Mesendoderm (in vitro differentiated cells): ENCODE measurements at places on chromosomes 11 and 22.
A peak's percentile ranks its signal among the peaks of the same experiment; 100 is the strongest.

DNA sequence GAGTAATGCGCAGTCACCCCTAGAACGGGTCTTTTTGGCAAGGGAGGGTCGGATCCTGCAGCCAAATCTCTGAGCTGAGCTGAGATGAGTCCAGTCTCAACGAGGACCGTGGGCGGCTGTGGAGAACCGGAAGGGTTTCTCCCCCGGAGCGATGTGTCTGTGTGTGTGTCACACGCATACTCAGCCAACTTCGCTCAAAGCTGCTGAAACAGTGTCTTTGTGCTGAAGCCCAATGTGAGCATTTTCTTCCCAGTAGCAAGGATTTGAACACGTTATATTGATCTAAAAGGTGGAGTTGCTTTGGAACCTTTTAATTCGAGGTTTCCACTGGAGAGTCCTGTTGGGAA, 1.4 kb upstream of the CELSR1 start:
- DNase-seq = no peak

DNA sequence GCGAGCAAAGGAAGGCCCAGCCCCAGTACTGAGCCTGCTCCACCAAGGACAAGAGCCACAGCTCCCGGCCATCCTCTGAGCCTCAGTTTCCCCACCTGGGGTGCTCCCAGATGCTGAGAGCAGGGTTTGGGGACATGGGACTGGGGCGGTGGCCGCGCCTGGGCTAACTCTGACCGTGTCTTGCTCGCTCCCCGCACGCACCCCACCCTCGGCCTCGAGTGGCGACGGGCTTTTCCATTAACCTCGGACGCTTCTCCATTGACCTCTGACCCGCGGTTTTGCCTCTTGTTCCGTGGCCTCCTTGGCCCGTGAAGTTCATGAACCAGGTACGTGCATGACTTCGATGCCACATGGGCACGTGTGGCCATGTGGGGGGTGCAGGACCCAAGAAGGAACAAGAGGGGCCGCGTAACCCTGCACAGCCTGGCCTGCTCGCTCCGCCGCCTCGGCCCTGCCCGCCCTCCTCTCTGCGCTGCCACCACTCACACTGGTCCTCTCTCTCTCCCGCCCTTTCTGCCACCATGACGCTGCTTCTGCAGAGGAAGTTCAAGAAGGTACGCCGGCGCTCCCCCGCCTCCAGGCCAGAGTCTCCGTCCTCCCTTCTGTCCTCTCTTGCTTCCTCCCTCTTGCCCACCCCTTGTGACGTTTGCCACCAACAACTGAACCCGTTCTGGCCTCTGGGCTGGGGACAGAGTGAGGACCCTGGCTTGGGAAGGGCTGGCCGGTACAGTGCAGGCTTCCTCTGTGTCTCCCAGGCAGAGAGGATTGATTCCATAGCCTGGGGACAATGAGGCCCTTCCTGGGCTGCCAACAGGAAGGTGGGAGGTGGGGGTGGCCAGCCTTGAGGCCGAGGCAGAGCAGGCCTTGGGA, 6.9 kb downstream of the TNNT3 start:
- DNase-seq = no peak

DNA sequence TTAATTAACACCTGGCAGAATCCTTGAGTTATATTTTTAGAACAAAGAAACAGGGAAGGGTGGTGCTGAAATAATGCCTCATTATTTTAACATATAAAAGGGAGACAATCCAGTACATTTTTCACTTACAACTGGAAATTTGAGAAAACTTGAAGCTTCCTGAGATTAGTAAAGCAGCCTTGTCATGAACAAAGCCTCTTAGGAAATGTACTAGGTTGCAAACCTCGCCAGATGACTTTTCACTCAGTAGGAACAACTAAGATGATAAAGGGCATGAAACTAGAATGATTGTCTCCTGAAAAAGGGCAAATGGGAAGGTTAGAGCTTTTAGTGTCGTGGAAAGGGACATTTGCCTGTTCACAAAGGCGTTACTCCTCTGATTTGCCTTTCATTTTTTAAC, 289.6 kb downstream of the ETS1 start:
- DNase-seq = no peak

DNA sequence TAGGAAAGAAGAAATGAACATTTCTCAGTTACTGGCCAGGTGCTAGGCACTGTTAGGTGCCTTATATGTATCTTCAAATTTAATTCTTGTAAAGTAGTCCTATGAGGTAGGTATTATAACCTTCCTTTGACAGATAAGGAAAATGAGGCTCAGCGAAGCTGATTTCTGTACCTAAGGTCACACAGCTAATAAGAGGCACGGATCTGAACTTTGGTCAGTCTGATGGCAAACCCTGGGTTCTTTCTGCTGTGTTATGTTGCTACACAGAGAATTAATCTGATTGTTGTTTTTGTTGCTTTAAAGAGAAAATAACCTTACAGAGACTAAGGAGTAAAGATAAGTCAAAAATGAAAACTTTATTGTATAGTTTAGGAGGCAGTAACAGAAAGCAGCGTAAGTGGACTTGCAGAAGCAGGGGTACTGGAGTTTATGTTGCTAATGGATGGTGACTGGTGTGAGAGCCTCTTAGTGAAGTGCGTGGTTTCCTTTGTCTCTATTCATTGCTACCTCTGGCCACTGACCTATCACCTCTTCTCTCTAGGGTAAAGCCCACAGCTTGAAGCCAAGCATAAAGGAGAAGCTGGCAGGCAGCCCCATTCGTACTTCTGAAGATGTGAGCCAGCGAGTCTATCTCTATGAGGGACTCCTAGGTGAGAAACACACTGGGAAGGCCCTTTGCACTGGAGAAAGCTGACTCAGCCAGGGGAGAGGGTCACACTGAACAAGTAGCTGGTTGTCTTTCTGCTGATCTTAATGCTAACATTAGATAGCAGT, 38.3 kb downstream of the MADD start:
- DNase-seq = no peak

DNA sequence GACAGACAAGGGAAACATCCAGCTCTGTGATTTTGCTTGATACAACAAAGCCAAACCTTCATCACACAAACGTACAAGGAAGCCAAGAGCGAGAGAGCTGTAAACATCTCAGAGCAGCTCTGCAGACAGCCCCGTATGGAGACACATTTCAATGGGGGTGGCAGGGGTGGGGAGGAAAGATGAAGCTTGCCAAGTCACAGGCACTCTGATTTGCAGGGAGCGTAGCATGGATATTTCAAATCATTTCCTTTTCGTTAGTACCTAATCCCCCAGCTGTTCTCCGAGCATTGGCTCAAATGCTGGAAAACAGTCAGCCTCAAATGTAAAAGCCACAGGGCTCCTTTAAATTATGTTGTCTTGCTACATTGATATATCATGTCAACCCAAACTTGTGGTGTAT, 458.9 kb upstream of the CADM1 start:
- no peak for DNase-seq

GRCh38 chr22:29587938-29588699, 7.2 kb upstream of the NIPSNAP1 start:
- DNase-seq = no peak

DNA sequence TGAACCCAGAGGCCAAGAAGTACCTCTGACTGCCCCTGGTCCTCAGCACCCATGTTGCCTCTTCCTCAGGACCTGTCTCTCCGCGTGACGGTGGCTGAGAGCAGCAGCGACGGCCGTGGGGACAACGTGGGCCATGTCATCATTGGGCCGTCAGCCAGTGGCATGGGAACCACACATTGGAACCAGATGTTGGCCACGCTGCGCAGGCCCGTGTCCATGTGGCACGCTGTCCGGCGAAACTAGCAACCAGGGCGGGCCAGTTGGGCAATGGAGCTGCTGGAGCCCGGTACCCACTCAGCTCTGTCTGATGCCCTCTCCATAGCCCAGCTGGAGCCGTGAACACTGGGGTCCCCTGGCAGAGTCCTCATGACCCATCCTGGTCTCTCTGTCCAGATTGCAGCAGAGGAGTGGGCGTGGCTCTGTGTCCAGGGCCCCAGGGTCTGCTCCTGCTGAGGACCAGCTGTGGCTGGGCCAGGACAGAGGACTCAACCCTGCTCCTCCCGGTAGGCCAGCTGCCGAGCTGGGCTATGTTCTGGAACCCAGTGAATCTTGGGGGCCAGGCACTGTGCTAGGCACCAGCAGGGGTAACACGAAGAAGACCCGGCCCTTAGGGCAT, 8.0 kb upstream of the RHOD start:
- DNase-seq = no peak

DNA sequence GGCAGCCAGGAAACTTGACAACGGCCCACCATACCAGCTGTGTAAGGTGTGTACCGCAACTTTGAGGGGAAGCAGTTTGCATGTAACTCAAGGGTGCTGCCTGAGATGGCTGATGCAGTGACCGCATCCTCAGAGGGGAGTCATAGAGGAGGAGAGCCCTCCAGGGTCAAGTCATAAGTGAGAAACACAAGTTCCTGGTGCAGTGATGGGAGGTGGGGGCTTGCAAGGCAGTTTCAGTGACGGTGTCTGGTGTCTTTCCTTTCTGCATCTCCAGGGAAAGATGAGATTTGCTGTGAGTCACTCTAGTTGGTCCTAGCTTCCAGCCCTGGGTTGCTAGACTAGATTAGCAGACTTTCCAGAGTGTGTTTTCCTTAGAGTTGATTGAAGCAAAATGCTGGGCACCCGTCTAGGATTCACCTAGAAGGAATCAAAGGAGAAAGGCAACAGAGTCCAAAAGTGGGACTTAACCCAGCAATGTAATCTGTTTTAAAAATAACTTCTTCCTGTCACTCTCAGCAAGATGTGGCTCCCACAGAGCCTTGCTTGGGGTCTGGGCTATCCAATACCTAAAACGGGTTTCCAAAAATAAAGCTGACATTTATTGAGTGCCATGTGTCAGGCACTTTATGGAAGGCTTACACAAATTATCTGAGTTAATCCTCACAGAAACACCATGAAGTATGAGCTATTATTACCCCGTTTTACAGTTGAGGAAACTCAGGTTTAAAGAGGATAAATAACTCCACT, 265.4 kb upstream of the PLET1 start:
- DNase-seq = no peak

- no peak for DNase-seq
Measured at GRCh38 chr22:35051013-35051535, 14.9 kb upstream of the ISX start.

- DNase-seq = peak; percentile 31
Measured at GRCh38 chr22:35219012-35219411, 38.3 kb upstream of the HMGXB4 start.

- DNase-seq = no peak
Measured at GRCh38 chr22:24407278-24407665, 20.1 kb upstream of the ADORA2A start.

DNA sequence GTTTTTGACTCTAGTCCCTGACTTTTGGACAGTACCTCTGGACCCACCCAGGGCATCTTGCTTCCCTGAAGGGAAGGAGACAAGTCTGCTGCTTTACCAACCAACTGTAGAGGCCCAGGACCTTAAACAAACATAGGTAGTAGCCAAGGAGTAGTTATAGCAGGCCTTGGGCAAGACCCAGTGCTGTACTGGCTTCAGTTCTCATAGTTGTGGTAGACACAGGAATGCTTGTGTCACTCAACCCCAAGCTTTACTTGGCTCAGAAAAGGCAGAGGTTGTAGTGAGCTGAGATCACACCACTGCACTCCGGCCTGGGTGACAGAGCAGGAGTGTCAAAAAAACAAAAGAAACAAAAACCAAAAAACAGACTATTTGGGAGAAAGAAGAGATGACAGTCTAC, 21.3 kb upstream of the OR52M1 start:
- DNase-seq = no peak

DNA sequence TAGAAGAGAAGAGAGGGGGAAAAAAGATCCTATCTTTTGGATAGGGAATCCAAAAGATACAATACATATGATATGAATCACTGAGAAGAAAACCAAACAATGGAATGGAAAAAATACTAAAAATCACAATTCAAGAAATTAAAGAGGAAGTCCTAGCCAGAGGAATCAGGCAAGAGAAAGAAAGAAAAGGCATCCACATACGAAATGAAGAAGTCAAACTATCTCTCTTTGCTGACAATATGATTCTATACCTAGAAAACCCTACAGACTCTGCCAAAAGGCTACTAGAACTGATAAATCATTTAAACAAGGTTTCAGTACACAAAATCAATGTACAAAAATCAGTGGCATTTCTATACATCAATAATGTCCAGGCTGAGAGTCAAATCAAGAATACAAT, 91.4 kb downstream of the EFCAB6 start:
- DNase-seq = no peak

GRCh38 chr22:46810856-46811786, 48.7 kb downstream of the TBC1D22A start:
- no peak for DNase-seq

DNA sequence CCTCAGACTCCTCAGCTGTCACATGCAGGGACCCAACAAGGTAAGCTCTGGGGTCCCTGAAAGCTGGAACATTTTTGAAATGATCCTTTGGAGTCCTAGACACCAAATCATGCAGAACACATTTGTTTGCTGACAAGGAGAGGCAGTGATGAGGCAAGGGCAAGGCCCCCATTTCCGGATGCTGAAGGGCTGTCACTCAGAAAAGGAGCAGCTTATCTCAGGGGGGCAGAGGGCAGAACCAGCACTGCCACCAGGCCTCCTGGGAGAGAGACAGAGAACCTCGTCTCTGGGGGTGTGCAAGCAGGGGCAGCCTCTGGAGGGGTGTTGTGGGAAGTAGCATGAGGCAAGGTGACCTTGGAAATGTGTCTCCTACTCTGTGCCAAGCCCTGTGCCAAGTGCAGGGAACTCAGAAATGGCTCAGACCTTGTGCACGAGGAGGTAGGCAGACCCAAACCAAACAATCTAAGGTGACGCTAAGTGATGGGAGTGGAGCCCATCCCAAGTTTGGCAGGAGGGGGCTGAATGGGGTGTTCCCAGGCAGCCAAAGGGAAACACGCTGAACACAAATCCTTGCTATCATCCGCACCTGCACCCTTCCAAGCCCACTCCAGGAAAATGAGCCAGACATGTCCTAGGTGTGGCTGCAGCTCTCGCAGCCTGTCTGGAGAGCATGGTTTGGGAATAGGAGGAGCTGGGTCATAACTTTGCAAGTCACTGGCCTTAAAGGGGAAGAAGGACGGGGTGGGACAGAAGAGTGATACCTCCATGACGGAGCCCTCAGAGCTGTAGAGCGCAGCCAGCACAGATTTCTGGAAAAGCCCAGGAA, 94.2 kb downstream of the PDE2A start:
- no peak for DNase-seq

DNA sequence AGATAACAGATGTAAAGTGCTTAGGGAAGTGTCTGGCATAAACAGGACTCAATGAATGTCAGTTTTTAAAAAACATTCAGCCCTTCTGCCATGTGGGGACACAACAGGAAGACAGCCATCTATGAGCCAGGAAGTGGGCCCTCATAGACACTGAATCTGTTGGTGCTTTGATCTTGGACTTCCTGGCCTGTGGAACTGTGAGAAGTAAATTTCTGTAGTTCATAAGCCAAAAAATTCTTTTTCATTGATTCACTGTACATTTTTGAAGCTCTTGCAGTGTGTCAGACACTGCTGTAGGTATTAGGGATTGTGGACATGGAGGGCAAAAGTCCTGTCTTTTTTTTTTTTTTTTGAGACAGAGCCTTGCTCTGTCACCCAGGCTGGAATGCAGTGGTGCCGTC, 188.6 kb downstream of the HIPK3 start:
- no peak for DNase-seq

DNA sequence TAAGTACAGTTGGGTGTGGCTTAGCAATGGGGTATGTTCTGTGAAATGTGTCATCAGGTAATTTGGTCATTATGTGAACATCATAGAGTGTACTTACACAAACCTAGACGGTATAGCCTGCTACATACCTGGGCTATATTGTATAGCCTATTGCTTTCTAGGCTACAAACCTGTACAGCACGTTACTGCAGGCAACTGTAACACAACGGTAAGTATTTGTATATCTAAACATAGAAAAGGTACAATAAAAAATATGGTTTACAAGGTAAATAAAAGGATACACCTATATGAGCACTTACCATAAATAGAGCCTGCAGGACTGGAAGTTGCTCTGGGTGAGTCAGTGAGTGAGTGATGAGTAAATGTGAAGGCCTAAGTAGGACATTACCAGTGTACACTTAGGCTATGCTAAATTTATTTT, 73.1 kb upstream of the GDPD4 start:
- DNase-seq = no peak
